Activated CD8-positive, alpha-beta memory T cell treated with anti-CD3 and anti-CD28 coated beads for 24 hours (primary cell): ENCODE measurements at places on chromosomes 5 and 9.

DNA sequence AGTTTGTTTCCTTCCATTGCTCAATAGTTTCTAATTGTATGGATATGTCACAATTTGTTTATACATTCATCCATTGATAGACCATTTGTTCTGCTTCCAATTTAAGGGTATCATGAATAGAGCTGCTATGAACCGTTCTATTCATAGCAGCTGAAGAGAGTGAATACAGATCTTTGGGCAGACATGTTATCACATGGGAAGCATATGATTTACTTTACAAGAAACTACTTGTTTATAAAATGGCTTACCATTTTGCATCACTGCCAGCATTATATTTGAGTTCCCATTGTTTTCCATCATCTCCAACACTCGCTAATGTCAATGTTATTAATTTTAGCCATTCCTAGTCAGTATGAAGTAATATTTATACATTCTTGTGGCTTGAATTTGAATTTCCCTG, 549.0 kb downstream of the MAT2B start:
- no peak for DNase-seq

GRCh38 chr5:35360671-35361070, 130.4 kb upstream of the PRLR start:
- DNase-seq = no peak

DNA sequence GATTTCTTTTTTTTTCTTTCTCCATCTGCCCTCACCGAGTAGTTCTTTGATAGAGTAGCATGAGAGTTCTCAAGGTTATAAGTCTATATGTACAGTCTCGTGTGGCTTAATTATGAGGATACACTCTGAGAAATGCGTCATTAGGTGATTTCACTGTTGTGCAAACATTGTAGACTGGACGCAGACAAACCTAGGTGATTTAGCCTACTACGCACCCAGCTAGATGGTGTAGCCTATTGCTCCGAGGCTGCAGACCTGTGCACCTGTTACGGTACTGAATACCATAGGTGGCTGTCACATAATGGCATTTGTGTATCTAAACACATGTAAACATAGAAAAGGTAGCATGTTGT, 26.9 kb upstream of the CORO2A start:
- DNase-seq = no peak

GRCh38 chr9:70205366-70206020, 53.3 kb upstream of the SMC5 start:
- no peak for DNase-seq

DNA sequence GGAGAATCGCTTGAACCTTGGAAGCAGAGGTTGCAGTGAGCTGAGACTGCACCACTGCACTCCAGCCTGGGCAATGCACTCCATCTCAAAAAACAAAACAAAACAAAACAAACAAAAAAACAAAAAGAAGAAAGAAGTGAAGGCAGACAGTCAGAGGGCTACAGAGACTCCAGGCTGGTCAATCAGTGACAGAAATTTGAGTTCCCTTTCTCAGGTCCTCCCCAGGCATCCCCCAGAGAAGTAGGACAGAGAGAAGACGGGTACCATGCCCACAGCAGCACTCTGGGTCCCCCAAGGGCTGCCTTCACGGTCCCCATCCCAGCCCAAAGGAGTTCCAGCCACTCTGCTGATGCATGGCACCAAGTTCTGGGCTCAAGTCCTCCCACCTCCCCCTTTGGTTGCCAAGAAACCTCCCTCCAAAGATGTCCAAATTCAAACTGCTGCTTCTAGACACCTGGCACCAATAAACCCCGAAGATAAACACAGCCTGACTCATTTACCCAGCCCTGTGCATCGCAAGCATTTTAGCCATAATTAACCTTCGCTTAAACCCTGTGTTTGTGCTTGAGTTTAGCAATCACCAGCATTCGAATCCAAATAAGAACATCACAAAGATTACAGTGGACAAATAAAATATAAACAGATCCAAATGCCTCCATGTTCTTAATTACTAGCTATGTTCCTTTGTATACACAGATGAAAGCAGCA, 24.0 kb downstream of the SEMA4D start:
- peak; percentile 56 for DNase-seq
